ENCODE measurements at places on chromosomes 2 and 18.

DNA sequence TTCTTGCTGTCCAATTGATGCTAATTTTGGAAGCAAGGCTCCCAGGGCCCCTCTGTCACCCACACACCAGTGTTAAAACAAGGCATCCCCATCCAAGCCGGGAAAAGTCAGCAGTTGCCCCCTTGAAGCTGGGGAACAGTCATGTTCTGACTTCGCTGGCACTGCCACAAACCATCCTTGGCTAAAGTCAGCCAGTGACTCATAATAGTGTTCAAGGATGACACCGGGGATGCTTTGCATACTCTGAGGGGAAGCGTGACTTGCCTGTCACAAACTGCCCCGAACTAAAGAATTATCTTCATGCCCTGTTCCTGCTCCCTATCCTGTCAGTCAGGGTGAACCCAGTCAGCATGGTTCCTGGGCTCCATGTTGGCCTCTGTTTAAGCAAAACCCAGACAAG lies 37.0 kb downstream of the TGFA start:
- no peak for DNase-seq

- no peak for DNase-seq
Observed at GRCh38 chr2:219446101-219446504, 11.5 kb downstream of the SPEG start.

DNA sequence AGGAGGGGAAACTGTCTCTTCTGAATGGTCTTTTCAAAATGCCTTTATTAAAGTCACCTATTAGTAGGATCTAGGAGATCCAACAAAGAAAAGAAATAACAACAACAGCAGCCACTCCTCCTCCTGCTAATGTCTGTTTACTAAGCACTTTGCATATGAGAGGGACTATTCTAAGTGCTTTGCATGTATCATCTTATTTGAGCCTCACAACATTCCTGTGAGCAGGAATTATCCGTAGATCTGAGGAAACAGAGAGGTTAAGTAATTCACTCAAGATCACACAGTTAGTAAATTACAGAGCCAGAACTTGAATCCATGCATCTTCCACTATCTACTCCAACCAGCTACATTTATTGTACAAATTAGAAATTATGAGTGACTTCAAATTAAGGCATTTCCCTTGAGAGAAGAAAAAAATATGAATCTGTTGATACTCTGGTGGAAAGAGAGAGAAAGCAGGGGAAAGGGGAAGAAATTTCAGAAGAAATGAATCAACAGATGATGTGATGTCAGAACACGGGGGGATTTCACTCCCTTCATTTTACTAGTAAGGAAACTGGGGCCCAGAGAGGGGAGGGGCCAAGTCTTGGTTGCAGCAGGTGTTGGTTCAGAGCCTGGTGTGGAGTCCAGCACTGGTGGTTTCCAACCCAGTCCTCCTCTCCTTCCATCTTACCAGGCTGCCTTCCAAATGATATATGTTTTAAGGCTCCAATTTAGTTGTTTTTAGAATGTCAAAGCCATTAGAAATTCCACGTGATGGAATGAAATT lies 49.7 kb downstream of the TSN start:
- no peak for DNase-seq

GRCh38 chr2:175251425-175252041 lies 70.0 kb upstream of the ATP5MC3 start:
- peak; percentile 13 for DNase-seq

DNA sequence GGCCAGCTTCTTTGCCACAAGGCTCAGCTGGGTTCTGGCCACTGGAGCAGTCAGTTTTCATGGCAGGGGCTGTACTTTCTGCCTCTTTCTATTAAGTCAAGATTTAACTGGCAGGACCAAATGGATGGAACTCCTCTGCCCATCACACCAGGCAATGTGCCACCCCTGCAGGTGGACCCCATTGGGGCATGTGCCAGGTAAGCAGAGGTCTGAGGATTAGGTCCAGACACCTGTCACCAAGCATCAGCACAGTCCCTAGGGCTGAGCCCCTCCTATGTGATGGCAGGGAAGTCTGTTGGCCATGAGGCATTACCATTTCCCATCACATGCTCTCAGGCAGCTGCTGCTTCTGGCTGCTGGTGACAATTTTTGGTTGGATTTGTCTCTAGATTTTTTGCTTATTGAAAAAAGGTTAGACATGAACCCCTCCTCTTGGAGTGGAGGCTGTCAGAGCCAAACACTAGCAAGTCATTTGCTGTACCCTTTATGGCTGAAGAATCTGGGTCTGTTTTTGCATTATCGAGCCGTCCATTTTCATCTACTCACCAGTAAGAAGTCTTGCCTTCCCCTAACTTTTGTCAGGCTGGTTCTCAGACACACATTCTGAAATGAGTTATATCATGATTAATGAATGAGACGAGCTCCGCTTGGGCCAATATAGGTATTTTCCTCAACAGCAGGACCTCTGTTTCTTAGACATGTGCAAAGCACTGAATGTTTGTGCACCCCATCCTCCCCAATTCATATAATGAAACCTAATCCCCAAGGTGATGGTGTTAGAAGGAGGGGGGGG lies 328.0 kb downstream of the TSN start:
- no peak for DNase-seq

- no peak for DNase-seq
Observed at GRCh38 chr2:238431456-238431855, 4.7 kb downstream of the ASB1 start.

DNA sequence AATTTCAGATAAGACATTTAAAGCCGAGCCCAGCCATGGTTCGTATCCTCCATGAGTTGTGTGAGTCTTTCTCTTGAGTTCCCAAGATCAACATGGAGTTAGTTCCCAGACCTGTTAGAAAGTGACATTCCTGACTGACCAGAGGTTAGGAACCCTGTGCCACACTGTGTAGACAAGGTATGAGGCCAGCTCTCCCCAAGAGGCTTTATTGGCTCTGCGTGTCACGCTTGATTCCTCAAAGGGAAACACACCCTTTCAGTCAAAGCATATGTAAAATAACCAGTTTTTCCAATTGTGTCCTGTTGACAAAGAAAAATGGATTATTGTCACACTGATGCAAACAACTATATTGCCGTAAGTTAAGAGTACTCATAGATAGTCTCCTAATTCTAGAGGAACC lies 1.2 kb downstream of the SULT1C3 start:
- no peak for DNase-seq

- no peak for DNase-seq
Observed at GRCh38 chr2:98605076-98605475, 3.2 kb downstream of the COA5 start.

- DNase-seq: no peak
Observed at GRCh38 chr2:127048969-127049897, 57.7 kb downstream of the BIN1 start.

DNA sequence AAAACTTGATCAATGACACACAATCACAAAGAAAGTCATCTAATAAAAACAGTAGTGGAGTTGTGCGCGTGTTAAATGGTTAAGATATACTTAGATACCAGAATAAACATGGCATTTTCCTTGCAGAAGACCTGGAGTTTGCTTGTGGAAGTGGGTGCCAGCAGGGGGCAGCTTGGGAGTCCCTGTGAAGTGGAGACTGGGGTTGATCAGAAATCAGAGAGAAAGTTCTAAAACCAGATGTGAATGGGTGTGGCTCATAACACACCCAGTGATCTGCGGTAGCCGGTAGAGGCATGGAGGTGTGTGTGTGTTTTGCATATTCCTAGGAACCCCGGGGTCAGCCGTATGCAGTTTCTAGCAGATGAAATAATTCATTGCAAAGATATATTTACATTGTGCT lies 300.1 kb upstream of the TRIB2 start:
- DNase-seq: no peak

GRCh38 chr2:186891185-186891621 lies 42.2 kb upstream of the ZSWIM2 start:
- DNase-seq: no peak

- no peak for DNase-seq
Observed at GRCh38 chr2:10089565-10090190, 9.5 kb upstream of the CYS1 start.

DNA sequence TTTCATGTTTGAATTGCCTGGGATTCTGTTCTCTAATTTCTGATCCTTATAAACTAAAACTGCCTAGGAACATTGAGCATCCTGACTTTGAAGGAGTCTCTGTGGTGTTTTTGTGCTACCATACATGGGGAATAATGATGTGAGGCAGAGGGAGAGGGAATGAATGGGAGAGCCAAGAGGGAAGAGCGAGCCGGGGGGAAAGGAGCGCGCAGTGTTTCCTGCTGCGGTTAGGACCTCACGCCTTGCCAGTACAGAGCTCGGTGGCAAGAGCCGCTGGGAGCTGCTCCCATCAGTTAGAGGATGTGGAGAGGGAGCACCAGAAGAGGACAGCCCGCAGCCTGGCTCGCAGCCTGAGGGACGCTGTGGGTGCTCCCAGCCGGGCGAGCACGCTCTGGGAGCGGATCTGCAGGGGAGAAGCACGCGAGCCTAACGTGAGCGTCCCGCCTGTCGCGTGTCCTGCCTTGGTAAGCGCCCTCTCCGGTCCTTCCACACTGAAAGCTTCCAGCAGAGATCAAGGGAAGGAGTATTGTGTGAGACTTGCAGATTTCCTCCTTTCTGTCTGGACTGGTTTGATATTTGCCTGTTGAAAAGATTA lies 114.7 kb downstream of the FAM210A start:
- DNase-seq: peak; percentile 68
